ENCODE measurements at places on chromosomes 2 and 18.
A peak's percentile ranks its signal among the peaks of the same experiment; 100 is the strongest.

DNA sequence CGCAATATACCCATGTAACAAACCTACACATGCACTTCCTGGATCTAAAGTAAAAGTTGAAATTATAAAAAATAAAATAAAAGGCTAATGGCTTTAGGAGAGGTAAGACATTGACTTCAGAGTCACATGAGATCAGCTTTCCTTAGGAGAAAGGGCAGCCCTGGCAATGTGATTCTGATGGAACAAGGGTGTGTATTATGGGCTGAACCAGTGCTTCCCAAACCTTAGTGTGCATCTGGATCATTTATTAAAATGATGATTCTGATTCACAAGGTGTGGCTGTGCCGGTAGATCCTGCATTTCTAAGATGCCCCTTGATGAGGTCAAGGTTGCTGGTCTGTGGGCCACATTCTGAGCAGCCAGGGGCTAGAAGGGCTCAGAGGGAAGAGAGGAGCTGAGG lies 42.6 kb downstream of the LAMA3 start:
- no peak for DNase-seq

DNA sequence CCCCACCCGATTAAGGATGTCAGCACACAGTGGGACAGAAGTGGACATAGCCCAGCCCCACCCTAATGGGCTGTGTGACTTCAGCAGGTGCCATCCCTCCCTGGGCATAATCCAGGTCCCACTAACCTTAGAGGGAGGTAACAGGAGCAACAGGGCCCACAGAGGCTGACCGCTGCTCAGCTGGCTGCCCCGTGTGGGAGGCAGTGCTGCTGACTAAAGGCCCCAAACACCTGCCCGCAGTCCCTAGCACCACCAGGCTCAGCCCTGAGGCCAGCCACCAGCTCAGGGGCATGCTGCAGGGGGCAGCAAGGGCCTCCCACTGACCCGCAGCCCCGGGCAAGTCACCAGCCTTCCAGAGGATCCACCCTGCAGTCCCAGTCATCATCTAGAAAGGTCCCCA lies 14.6 kb downstream of the BIN1 start:
- DNase-seq: no peak

- DNase-seq: no peak
Measured at GRCh38 chr2:172135446-172135845, 32.7 kb upstream of the DLX2 start.

DNA sequence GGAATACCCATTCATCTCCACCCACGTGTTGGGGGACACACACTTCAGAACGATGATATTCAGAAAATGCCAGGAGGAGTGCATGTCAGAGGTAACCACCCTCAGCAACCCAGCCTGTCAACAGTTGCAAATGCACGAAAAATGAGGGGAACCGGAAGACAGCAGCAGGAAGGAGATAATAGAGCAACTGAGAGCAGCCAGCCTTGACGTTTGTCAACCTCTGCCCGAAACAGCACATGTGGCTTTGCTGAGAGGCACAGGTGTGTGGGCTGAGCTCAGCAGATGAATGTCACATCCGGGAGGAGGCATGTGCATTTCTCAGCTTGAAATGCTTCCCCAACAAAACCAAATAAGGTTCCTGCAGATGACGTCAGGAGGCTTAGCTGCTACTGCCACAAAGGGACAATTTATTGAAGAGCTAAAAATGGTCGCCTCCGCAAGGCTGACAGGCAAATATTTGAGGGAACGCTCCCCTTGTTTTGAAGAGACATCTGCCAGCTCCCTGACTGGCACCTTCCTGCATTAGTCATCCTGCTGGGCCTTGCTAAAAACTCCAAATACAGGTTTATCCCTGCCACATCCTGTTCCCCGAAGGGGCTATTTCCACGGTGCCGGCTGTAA lies 419.0 kb downstream of the NBAS start:
- DNase-seq: peak; percentile 49

DNA sequence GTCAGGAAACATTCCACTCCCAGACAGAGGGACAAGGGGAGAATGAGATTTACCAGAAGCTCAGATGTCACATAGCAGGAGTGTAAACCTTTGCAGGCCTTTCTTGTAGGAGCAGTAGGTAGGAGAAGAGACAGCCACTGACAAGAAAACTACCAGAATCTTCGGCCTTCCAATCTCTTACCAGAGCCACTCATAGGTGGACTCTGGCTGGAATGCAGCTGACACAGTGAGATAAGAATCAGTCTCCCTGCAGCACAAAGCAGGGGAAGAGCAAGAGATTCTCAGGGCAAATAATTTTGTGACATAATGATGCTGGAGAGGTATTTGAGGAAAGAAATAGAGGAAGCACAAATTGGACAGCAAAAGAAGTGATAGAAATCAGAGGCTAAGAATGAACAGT lies 1534.5 kb downstream of the DPP10 start:
- DNase-seq: no peak

DNA sequence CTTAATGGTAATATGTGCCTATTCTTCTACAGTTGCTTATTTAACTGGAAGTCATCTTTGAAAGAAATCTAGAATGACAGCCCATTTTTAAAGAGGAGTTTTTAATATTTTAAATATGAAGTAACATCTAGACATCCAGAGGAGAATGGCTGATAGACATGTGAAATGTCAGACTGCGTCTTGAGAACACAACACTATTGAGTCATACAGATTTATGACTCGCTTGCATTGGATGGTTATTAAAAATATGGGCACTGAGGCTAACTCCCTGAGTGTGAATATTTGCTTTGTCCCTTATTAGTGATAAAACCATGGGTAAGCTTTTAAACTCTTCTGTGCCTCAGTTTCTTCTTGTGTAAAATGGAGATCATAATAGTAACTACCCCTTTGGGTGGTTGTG lies 22.9 kb downstream of the TDRD15 start:
- DNase-seq: no peak

- DNase-seq: no peak
Measured at GRCh38 chr2:62320657-62321357, 124.9 kb downstream of the B3GNT2 start.

- DNase-seq: no peak
Measured at GRCh38 chr18:51397347-51397962, 200.0 kb upstream of the MEX3C start.

GRCh38 chr18:37188016-37188791 lies 359.3 kb downstream of the KIAA1328 start:
- no peak for DNase-seq

DNA sequence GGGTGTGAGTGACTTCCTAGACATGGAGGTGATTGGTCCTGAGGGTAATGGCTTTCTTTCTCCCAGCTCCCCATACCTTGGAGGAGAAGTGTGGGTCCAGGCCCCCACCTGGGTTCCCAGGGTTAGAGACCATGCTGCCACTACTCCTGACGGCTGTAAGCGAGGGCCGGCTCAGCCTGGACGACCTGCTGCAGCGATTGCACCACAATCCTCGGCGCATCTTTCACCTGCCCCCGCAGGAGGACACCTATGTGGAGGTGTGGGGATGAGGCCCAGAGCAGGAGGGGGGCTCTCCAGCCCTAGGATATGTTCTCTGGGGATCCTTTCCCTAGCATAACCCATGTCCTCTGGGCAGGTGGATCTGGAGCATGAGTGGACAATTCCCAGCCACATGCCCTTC lies 21.8 kb downstream of the CAD start:
- DNase-seq: no peak

GRCh38 chr18:21031845-21032244 lies 79.8 kb downstream of the ROCK1 start:
- DNase-seq: no peak

- DNase-seq: no peak
Measured at GRCh38 chr2:10752236-10752635, 30.8 kb downstream of the ATP6V1C2 start.

- DNase-seq: no peak
Measured at GRCh38 chr2:148875387-148876051, 492 bp downstream of the KIF5C start.

DNA sequence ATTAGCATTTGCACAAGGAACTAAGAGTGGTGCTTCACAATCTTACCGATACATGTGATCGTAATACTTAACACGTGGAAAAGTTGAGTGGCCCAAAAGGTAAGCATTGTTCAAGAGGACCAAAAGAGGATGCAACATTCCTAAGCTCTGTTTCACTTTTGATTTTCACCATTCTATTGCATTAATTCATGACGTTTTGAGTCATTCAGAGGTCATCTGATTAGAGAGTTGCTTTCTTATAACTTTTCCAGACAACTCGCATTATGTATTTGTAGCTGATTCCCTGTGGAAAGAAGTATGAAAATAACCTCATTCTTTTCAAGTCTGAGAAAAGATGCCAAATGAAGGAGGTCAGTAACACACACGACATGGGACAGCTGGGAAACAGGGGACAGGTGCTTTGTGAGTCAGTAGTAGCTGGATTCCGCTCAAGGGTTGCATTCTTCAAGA lies 344.4 kb downstream of the RND3 start:
- DNase-seq: no peak

GRCh38 chr18:13615432-13615861 lies 110.9 kb downstream of the FAM210A start:
- no peak for DNase-seq

DNA sequence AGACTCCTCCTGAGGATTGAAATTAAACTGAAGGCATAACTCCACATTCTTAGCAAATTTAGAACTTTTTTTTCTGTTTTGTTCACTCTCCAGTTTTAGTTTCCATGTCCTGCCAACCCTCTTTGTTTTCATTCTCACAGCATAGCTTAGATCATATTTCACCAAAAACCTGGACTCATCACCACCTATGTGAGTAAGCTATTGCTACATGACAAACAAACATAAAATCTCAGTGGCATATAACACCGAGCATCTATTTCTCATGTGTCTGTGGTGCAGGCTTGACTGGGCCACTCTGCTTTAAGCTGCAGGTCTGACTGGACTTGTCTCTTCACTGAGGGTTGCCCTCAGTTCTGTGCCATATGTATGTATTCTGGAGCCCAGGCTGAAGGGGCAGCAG lies 385.2 kb downstream of the ARHGAP15 start:
- no peak for DNase-seq

DNA sequence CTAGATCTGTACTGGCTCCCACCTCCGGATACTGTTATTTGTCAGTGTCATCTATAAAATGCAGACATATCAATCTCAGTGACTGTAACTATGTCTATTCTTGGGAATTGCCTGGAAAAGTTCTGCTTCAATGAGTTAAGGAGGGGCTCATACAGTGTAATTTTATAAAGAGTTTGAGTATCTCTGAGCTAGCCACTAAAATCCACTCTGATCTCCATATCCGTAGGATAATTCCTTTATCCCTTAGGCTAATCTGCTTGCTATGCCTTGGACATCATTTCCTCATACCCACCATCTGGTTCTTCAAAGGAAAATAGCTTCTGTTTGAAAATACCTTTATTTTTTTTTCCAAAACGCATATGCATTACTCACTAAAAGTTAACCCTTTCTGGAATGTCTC lies 863.2 kb downstream of the SUCLG1 start:
- no peak for DNase-seq

- DNase-seq: no peak
Measured at GRCh38 chr2:84768840-84769239, 112.0 kb downstream of the TRABD2A start.

DNA sequence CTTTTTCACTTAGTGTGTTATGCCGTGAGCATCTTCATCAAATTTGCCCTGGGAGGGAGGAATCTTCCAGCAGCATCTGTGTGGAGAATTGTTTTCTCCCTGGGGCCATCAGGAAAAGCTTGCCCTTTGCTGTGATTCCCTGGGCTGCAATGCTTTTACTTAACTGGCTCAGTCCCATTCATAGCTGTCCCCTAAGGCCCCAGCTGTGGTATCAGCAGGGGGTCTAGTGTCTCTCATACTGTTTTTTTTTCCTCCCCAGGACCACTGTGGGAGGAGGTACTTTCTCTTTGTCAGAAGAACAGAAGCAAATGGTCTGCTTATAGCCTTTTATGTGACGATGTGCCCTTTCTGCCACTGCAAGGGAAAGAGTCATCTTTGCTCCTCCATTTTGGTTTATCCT lies 176.8 kb upstream of the CELF4 start:
- no peak for DNase-seq

DNA sequence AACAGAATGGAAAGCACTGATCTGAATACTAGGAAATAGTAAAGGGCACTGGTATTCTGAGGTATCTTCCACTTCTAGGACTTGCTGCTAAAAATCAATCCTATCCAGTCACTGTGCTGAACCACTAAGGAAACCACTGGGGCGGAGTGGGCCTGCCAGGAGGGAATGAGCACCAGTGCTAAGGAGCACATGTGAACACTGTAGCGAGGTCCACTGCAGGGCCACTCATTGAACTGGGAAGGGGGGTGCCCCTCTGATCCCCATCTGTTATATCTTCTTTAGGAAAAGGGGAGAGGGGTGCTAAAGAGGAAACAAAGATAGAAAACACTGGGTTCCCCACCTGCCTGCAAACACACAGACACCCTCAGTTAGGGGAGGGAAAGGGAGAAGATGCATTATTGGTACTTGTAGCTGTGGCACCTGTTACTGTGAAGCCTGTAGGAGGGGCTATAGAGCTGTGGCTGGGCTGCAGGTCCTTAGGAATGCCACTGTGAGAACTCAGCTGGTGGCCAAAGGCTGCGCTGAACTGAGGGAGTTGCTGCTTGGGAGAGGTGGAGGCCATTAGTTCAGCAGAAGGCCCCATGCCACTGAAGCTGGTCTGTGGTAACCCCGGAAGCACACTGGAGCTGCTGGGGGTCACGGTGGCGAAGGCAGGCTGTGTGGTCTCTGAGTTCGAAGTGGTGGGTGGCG lies 81.8 kb downstream of the INO80D start:
- DNase-seq: no peak

- DNase-seq: no peak
Measured at GRCh38 chr2:184824597-184824996, 226.3 kb downstream of the ZNF804A start.

- no peak for DNase-seq
Measured at GRCh38 chr2:23924589-23925359, 2.1 kb downstream of the ATAD2B start.

GRCh38 chr2:238912228-238912915 lies 64.5 kb downstream of the TWIST2 start:
- DNase-seq: no peak

- no peak for DNase-seq
Measured at GRCh38 chr2:207896525-207897285, 127.0 kb upstream of the FZD5 start.

GRCh38 chr18:79644006-79644665 lies 35.5 kb upstream of the CTDP1 start:
- peak; percentile 40 for DNase-seq
